Pulmonary artery endothelial cell (primary cell): ENCODE measurements at places on chromosomes 11 and 22.

DNA sequence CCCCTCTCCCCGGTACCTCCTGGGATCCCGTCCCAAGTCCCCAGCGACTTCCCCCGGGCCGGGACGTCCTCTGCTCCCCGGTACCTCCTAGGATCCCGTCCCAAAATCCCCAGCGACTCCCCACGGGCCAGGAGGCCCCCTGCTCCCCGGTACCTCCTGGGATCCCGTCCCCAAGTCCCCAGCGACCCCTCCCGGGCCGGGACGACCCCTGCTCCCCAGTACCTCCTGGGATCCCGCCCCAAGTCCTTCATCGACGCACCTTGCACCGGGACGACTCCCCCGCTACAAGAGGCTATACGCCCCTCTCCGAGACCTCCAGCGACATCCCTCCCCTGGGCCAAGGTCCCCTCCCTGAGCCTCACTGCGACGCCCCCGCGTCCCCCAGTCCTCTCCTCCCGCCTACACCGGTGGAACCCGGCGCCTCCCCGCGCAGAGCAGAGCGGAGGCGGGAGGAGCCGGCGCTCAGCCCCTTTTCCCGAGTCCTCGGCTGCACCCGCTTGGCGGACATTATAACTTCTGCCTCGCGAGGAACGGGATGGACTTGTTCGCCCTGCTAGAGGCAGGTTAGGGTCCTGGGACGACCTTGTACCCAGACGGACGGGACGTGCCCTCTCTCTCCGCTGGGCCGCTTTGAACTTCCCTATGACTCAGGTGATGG is 912 bp downstream of the KREMEN1 start:
- no peak for DNase-seq

- no peak for DNase-seq
These were observed 10.4 kb upstream of the RBM4 start for GRCh38 chr11:66628061-66628603.

- DNase-seq = no peak
These were observed 103.7 kb downstream of the ZBTB16 start for GRCh38 chr11:114163229-114163631.

- DNase-seq = no peak
These were observed 211.7 kb downstream of the FAT3 start for GRCh38 chr11:92436034-92436920.

DNA sequence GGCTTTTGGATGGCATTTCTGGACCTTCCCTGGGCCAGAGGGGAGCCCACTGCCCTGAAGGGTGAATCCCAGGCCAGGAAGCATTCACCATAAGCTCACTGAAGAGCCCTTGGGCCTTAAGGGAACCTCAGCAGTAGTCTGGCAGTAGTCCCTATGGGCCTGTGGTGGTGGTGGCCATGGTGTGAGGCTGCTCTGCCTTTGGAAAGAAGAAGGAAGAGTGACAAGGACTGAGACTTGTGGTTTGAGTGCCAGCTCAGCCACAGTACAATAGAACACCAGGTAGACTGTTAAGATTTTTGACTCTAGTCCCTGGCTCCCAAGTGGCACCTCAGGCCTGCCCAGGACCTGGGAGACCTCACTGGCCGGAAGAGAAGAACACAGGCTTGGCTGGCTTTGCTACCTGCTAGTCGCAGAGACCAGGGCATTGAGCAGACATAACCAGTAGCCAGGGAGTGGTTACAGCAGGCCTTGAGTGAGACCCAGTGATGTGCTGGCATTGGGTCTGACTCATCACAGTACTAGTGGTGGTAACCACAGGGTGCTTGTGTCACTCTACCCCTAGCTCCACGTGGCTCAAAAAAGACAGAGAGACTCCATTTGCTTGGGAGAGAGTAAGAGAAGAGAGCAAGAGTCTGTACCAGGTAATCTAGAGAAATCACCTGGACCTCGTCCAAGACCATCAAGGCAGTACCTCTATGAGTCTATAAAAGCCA is 259.8 kb upstream of the BLID start:
- no peak for DNase-seq

- DNase-seq = no peak
These were observed 16.9 kb upstream of the TMPRSS6 start for GRCh38 chr22:37126383-37126782.

DNA sequence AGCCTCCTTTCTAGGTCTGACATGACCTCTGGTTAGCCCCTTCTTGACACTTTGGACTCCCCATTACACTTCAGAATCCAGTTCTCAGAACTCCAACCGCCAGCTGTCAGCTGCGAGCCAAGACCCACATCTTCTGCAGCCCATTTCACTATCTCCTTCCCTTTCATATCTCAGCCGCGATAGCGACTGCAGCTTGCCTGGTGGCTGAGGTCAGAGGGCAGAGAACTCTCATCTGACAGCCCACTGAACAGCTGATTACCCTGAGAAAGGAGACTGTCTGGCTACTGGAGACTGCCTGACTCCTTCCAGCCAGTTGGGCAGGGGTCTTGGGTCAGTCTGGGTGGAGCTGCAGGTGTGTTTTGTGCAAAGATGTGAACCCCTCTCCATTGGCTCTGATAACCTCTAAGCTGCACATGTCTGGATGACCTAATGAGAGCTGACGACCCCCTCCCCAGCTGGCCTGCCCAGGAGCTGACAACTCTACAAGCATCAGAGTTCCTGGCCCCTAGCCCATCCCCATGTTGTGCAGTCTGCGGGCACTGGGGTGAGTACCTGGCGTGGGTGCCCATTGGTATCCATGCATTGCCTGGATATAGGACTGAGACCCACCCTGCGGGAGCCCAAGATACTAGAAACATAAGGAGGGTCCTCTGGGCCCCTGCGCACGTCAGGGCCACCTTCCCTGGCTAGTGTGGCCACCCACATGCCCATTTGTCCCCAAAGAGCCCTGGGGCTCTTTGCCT is 1.1 kb downstream of the CHRM1 start:
- no peak for DNase-seq

DNA sequence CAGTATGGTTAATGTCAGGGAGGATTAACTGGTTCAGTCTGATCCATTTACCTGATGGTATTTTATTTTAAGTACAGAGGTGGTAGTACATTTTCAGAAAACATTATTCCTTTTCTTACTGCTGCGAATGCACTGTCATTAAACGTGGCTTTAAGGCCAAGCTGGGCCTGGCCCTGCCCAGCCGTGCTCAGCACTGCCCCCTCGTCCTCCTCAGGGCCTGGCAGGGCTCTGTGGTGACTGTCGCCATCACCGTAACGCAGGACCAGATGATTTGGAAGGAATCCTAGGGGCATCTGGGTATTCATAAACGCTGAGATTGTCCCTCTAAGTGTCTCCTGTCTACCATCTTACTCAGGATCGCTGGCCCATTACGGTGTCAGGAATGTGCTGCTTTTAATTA is 302.0 kb downstream of the TBC1D22A start:
- DNase-seq = no peak

GRCh38 chr11:18731441-18731840 is 5.5 kb upstream of the IGSF22 start:
- DNase-seq = no peak

GRCh38 chr11:62153087-62153395 is 29.2 kb downstream of the INCENP start:
- DNase-seq = peak; percentile 64

DNA sequence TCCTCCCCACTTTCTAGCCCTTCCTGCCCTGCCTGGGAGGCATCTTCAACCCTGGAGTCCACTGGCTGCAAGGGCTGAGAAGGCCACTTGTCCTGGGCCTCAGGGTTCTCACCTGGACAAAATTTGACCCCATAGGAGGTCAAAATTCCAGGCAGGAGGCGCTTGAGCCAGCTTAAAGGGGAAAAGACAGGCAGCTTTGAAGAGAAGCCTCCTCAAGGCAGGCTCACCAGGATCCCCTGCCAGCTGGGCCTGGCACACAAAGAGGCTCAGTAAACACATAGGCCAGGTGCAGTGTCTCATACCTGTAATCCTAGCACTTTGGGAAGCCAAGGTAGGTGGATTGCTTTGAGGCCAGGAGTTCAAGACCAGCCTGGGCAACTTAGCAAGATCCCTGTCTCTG is 53.0 kb upstream of the MPEG1 start:
- DNase-seq = no peak

DNA sequence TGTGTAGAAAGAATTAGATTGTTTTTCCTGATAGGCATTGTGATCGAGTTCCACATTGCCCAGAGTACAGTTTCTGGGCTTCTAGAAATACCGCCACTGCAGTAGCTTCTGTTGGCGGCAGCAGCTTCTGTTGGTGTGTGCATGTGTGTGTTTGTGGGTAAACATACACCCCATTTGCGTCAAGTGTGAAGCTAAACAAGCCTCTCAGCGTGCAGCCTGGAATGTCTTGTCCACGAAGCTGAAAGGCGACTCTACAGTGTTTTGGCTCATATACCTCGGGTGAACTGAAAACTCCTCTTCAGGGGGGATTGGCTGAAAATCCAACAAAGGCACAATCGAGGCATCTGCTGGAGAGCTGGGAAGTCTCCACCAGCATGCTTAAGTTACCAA is 112.0 kb upstream of the E2F8 start:
- no peak for DNase-seq

- no peak for DNase-seq
These were observed at the start of gene MRPL23 for GRCh38 chr11:1946812-1947484. TSS of gene MRPL23 (plus strand) at chr11:1947332. CDS start at chr11:1947363, 31 bp downstream.

- DNase-seq = no peak
These were observed 56.9 kb downstream of the PARVA start for GRCh38 chr11:12434325-12434654.

GRCh38 chr22:46455446-46455845 is 82.0 kb downstream of the CELSR1 start:
- no peak for DNase-seq

- no peak for DNase-seq
These were observed 50.2 kb upstream of the SLC35C1 start for GRCh38 chr11:45754741-45755140.

DNA sequence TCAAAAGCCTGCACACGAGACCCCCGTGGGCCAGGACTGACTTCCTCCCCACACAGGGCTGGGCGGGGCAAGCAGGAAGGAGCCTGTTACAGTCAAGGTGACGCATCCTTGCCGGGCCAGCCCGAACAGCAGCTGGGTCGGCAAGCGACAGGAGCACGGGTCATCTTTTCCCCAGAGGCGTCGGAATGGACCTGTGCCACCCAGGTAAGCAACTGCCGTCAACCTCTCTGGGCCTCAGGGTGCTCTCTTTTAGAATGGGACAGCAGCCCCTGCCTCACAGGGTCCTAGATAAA is at the start of gene CYTH4:
CYTH4 (plus strand) TSS at position 124 of the 293 bp plus-strand sequence; CDS start at position 186, 62 bp downstream.
- no peak for DNase-seq

DNA sequence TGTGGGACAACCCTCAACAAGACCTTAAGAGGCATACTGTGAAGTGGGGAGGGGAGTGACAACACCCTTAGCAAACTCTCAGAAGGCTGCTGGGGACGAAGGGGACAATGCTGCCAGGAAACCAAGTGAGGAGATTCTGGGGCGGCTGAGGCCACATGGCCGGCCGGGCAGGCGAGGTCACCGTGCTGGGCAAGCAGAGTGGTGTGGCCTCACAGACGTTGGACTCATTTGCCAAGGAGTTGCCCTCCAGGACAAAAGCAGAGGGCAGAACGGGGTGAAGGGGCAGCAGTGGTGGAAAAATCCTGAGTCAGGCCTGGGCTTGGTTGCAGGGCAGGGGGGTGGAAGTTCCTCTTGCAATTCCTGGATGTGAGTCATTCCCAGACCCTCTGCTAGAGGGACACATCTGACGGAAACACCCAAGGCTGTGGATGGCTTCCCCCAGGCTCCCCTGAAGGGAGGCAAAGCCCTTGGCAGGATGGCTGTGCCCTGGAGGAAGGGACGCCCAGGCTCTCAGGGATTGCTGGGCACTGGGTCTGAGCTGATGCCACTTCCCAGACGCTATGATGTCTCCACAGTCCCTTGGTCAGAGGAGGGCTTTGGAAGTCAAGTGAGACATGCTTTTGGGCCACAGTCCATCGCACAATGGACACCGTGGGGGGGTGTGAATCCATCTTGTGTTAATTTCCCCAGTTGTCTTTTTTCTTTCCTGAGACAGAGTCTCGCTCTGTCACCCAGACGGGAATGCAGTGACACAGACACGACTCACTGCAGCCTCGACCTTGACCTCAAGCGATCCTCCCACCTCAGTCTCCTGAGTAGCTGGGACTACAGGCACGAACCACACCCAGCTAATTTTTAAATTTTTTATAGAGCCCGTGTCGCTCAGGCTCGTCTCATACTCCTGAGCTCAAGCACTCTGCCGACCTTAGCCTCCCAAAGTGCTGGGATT is 16.2 kb upstream of the SHANK3 start:
- peak; percentile 80 for DNase-seq

- no peak for DNase-seq
These were observed 1431.7 kb downstream of the LRRC4C start for GRCh38 chr11:40027720-40028119.

GRCh38 chr11:12285106-12285505 is 92.3 kb upstream of the PARVA start:
- DNase-seq = no peak

DNA sequence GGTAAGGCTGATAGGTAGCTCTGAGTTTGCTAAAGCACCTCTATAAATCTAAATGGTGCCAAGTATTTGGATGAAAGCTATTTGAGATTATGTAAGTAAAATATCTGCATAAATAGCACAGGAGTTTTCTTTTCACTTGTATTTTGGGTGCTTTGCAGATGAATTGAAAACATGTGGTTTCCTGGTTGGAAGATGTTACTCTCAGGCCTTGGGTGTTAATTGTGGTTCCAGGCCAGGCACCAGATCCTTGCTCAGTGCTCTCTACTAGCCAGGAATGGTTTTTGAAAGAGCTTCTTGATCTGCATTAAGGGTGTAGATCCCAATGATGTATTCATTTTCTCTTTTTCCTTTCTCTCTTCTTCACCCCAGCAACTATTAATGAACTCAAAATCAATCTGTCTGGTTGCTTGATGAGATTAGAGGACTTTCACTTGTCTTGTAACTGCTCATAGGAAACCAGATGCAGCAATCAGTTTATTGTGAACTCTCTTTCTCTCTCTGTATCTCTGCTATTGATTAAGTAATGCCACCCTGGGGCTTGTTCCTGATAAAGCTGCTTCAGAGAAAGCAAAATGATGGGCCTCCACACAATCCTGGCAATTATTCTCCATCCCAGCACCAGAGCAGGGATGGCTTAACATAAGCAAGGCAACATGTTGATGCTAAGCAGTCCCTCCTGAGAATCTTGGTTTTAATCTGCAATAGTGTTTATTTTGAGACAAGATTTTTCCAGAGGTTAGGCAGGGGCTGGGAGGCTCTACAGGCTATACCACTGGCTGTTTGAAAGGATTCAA is 147.0 kb upstream of the NTM start:
- no peak for DNase-seq

DNA sequence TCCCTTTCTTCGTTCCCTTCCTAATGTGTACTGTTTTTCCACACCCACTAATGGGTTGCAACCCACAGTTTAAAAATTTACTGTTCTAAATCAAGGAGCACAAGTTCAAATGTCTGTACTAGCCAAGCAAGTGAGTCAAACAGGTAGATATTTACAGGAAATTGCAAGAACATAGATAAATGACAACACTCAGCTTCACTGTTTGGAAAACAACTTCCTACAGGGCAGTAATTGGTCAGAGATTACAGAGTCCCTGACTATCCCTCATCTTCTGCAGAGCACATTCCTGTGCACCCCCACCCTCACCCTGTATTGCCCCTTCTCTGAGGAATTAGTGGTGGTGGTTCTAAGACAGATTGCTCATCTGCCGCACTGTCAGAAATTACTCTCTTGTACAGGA is 1.9 kb downstream of the SERPING1 start:
- DNase-seq = no peak

GRCh38 chr11:91220476-91221202 is 997.8 kb upstream of the CHORDC1 start:
- DNase-seq = no peak

- no peak for DNase-seq
These were observed 497 bp upstream of the SYT12 start for GRCh38 chr11:67022341-67022933.
